ENCODE measurements at places on chromosomes 6 and 20. TPM values are rescaled to one million over a fixed set of nuclear protein-coding genes. Genes with fewer than 3 reads are reported as not detected.

GRCh38 chr20:13723011-13723410 lies 61.7 kb downstream of the ESF1 start:
- no peak for DNase-seq

GRCh38 chr6:12230523-12230922 lies 59.6 kb upstream of the EDN1 start:
- DNase-seq: no peak

GRCh38 chr6:158251565-158251964 lies 60.7 kb upstream of the TULP4 start:
- DNase-seq: no peak

DNA sequence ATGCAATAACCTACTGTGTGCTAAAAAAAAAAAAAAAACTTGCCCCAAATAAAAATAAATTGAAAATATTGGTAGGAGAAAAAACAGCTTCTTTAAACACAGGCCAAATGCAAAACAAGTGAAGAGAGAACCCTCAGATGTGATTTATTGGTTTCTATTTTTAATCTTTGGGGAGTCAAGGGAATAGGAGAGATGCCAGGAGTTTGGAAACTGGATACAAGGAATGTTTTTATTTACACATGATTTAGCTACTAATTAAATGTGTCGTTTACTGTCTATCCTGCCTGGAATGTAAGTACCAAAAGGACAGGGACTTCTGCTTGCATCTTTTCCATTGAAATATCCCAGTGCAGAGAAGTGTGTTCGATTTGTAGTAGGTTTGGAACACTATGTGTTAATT lies 810.7 kb downstream of the MAFB start:
- no peak for DNase-seq

DNA sequence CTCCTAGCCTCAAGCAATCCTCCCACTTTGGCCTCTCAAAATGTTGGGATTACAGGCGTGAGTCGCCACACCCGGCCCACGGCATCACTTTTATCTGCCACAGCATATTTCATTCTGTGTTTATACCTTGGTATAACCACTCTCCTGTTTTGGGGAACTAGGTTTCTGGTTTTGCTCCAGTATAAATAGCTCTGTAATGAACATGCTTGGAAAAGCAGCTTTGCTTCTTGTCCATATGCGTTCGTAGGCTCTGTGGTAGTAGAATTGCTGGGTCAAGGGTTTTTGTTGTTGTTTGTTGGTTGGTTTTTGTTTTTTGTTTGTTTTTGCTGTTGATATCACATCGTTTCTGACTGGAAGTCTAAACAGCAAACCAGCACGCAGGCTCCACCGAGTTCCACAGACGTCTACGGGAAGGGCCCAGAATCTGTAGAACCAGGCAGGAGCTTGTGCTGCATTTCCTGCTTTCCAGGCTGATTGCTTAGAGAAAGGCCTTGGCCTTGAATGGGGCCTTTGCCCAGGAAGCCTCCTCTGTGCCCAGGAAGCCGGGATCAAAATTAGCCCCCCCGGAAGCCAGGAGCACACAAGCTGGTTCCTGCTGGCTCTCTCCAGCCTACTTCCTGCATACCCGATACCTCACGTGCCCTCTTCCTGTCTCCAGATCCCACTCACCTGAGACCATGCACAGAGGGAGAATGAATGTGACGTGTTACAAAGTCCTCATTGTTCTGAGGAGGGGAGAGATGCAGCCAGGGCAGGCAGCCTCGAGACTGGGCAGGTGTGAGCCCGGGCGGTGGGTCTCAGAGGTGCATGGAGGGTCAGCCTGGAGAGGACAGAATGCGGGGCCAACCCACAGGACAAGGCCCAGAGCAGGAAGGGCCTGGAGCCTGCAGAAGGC lies 34.7 kb downstream of the AAR2 start:
- no peak for DNase-seq

PCMT1 gene
- 275 TPM for total RNA-seq

DNA sequence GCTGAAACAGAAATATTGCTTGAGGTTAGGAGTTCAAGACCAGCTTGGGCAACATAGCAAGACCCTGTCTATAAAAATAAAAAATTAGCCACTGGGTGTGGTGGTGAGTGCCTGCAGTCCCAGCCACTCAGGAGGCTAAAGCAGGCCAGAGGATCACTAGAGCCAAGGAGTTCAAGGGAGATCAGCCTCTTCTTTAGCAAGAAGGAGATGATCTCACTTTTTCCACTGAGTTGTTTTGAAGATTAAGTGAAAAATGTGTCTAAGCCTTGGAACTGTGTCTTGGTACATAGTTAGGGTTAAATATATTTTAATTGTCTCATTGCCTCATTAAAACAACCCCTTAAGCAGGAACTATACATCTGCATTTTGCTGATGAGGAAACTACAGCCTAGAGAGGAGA lies 279.0 kb upstream of the ZFP64 start:
- no peak for DNase-seq

ACOT8 gene
- 46.8 TPM for total RNA-seq

GRCh38 chr6:92763680-92764079 lies 655.7 kb downstream of the EPHA7 start:
- no peak for DNase-seq
